ENCODE measurements at places on chromosomes 12 and 14.

- no peak for DNase-seq
Observed at GRCh38 chr14:24441904-24442239, 704 bp downstream of the SDR39U1 start.

GRCh38 chr14:75096959-75097358 is 27.5 kb downstream of the ZC2HC1C start:
- DNase-seq = no peak

DNA sequence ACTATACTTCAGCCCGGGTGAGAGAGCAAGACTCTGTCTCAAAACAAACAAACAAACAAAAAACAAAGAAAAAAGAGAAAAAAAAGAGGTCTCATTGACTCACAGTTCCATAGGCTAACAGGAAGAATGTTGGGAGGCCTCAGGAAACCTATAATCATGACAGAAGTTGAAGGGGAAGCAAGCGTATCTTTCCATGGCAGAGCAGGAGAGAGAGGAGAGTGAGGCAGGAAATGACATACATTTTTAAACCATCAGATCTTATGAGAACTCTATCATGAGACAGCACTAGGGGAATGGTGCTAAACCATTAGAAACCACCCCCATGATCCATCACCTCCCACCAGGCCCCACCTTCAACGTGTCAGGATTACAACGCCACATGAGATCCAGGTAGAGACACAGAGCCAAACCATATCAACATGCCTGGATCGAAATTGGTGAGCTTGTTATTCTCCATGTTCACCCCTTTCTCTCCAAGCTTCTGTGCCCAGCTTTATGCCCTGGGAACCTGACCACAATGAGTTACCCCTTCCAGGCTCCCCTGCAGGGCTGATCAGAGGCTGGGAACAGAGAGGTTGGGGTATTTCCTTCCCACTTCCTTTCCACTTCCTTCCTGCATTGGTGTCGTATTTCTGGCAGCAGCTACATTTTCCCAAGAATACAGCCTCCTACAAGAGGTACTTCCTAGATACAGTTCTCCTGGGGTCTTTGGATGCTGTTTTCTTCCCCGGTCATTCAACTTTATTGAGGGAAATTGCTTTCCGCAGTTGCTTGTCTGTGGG is 219.3 kb upstream of the FLRT2 start:
- peak; percentile 8 for DNase-seq

DNA sequence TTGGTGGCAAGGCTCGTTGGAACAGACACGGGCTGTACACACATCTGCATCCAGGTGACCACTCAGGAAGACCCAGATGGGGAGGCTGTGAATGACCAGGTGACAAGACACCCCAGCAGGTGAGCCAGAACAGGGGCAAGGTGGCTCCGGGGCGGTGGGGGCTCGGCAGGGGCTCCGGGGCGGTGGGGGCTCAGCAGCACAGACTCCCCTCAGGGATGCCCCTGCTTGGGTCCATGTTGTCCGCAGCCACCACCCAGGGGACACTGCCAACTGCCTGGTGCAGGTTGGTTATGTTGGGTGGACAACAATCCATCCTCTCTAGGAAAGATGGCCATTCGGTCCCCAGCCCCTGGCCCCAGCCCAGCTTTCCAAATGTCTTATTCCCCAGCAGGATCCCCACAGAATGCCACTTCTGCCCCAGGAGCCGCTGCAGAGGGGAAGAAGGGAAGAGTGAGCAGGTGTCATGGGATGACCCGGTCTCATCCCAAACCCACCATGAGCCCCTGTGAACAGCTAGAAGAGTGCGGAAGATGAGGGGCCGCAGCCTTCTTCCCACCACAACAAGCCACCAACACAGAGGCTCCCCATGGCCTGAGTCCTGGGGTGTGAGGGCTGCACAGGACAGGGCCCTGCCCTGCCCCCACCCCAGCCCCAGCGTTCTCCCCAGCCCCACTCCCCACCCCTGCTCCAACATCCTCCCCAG is 31.4 kb upstream of the C14orf180 start:
- DNase-seq = no peak

GRCh38 chr14:61511558-61511948 is 183.8 kb upstream of the HIF1A start:
- no peak for DNase-seq

- peak; percentile 80 for DNase-seq
Observed at GRCh38 chr12:84738481-84738972, 174.1 kb downstream of the SLC6A15 start.

DNA sequence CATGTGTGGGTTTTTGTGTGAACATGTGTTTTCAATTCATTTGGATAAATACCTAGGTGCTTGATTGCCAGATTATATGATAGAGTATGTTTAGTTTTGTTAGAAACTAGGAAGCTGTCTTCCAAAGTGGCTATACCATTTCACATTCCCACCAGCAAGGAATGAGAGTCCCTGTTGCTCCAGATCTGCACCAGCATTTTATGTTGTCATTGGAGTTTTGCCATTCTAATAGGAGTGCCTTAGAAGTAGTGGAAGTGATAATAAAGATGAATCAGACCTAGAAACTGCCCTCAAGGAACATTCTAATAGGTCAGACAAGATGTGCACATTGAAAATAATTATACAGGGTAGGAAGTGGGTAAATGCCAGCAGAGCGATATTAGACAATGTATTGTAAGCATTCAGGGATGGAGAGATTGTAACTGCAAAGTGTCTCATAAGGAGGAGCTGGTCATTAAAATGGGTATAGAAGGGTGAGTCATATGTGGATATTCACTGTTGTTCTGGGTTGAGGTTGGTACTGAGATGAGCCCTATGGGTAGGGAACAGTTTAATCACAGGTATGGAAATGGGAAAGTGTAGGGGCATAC is 71.4 kb downstream of the MNAT1 start:
- DNase-seq = peak; percentile 74

- no peak for DNase-seq
Observed at GRCh38 chr12:99695050-99695449, 47.5 kb downstream of the GARIN6 start.

DNA sequence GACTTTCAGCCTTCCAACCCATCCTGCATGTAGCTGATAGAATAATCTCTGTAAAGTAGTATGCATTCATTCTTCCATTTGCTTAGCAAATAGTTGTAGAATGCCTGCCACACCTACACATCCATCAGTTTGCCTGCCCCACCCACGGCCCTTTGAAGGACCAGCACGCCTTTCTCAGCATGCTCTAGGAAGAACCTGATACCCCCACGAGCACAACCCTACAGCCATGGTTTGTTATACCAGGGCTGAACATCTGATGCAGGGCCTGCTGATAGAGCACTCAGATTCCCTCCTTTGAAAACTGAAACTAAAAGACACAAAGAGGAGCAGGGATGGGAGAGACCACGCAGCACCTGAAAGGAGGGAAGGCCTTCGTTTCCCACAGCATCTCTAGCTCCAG is 205.1 kb downstream of the ANO2 start:
- no peak for DNase-seq

GRCh38 chr12:45909041-45909713 is 81.2 kb downstream of the SCAF11 start:
- DNase-seq = no peak

DNA sequence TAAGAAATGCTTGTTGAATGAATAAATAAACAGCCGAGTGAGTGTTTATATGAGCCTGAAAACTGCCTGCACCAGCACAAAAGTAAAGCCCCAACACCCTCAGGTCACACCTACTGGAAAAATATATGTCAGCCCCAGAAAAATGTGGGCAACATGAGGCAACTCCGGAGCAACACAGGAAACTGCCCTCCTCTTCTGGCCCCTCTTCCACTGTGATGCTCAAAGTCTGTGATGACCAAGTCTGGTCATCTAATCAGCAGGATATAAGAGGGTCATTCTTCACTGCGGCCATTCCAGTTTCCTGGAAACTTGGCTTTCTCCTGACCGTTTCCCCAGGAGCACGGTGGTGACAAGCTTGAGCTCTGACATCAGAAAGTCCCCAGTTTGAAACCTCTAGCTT is 159.6 kb upstream of the PZP start:
- DNase-seq = peak; percentile 11

DNA sequence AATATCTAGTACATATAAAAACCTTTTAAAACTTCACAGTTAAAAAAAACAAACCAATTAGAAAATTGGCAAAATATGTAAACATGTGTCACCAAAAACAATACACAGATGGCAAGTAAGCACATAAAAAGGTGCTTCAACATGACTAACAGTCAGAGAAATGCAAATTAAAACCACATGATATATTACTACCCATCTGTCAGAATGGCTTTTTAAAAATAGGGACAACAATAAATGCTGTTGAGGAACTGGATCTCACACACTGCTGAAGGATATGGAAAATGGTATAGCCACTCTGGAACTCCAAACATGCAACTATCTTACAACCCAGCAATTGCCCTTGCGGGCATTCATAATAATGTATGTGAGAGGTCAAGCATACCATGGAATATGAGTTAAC is 1153.6 kb downstream of the FLRT2 start:
- no peak for DNase-seq
